ENCODE measurements at places on chromosomes 13 and 19. TPM values are rescaled to one million over a fixed set of nuclear protein-coding genes. Genes with fewer than 3 reads are reported as not detected.

- H3K36me3 ChIP-seq = peaks cover 1% of the 10 kb centered on the region
- no peak overlapping the region for H3K27ac ChIP-seq
- H3K4me1 ChIP-seq = no peaks in the 10 kb centered on the region
- no peak for DNase-seq
Measured at GRCh38 chr19:54173951-54174834, 1.2 kb upstream of the TMC4 start.

DNA sequence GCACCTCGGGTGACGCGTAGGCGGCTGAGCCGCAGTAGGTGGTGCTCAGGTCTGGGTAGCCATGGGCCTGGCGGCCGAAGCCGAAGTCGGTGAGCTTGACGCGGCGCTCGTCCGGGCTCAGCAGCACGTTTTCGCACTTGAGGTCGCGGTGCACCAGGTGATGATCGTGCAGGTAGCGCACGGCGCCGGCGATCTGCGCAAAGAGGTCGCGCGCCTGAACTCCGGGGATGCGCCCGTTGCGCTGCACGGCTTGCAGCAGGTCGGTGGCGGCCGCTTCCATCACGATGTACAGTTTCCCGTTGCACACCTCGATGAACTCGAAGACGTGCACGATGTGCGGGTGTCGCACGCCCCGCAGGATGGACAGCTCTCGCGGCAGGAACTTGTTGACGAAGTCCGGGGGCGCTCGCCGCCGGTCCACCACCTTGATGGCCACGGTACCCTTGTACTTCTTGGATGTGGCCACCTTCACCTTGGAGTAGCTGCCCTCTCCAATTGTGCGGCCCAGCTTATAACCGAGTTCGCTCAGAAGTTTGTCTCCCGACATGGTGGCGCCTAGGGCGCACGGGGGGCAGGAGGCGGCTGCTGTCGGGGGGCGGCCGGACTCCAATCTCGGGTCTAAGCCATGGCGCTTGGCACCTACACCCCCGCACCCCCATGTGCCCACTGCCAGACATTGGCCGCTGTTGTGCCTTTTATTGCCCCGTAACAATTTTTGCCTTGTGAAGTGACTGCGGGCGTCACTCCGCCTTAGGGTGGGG, at the start of gene TSSK6:
TSSK6 (minus strand) TSS at position 668 of the 761 bp plus-strand sequence; CDS start at position 547, 121 bp downstream.
- H3K36me3 ChIP-seq = peaks cover 4% of the 10 kb centered on the region
- DNase-seq = no peak
- H3K4me3 ChIP-seq = peak within 1 kb of the TSS; percentile 96
- H3K4me1 ChIP-seq = peaks cover 27% of the 10 kb centered on the region

DNA sequence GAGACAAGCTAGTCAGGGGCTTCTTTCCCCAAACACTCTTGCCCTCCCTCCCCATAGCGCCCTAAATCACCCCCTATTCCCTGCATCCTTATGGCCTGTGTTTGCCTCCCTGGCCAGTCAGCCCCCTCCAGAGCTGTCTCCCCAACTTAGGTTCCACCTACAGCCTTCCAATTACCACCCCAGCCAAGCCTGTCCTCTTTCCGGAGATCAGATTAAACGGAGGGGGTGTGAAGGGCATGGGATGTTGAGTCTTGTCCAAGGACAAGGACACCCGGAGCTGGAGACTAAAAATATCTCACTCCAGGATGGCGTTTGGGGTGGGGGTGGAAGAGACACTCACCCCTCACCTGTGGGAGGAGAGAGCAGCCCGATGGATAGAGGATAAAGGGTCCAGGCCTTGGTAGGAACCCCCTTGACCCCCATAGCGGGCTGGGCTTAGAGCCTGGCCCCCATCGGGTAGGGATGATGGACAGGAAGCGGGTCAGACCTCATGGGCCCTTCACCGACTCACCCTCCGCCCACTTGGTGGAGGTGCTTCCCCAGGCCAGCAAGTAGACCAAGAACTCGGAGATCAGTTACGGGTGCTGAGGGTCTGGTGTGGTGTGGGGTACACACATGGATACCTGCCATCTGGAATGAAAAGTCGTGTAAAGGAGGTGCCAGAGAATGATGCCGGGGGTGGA, 6.0 kb downstream of the ZNF865 start:
- peak overlapping the region; percentile 9 for H3K27ac ChIP-seq
- no peaks in the 10 kb centered on the region for H3K27me3 ChIP-seq
- DNase-seq = no peak
- peaks cover 10% of the 10 kb centered on the region for H3K36me3 ChIP-seq

OR10H1 gene
- total RNA-seq = not detected

APOE gene
- total RNA-seq = 2.1 TPM
